Stimulated activated CD4-positive, alpha-beta T cell treated with anti-CD3 and anti-CD28 coated beads, Interleukin-1b, Interleukin-23, amount 100 ng/mL, for 24 hours (primary cell): ENCODE measurements at places on chromosomes 13 and 19.

- DNase-seq, result no peak
Measured at GRCh38 chr13:71358218-71358617, 508.8 kb downstream of the DACH1 start.

- no peak for DNase-seq
Measured at GRCh38 chr13:95509521-95510310, 42.8 kb upstream of the CLDN10 start.

DNA sequence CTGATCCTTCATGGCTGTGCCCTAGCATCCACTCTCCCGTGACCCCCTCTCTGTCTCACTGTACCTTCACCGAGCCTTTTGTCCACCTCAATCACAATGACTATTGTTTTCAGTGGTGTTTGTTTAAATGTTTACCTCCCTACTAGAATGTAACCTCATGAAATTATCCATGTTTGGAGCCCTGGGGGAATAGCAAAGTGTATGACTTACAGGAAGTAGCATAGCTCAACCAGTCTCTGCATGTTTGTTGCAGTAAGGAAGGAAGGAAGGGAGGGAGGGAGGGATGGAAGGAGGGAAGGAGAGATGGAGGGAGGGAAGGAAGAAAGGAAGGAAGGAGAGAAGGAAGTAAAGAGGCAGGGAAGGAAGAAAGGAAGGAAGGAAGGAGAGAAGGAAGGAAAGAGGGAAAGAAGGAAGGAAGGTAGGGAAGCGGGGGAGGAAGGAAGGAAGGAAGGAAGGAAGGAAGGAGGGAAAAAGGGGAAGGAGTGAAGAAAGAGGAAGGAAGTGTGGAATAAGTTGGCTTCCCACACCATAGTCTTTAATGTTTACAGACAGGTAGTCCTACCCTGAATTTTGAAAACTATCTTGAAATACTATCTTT lies 421.4 kb downstream of the COG6 start:
- DNase-seq, result no peak

DNA sequence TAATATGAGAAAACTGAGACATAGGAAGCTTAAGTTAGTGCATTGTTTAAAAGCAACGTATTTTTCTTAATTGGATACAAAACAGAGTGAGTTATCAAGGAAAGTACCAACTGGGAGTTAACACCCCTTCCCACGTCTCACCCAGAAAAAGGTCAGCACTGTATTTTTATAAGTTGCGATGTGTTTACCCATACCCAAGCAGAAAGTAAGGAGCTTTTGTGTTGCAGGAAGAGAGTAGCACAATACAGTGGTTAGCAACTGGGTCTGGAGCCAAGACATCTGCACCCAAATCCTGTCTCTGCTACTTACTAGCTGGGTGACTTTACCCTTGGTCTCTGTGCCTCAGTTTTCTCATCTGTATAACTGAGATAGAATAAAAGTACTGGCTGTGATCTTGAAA lies 34.3 kb downstream of the FAM216B start:
- DNase-seq, result no peak

DNA sequence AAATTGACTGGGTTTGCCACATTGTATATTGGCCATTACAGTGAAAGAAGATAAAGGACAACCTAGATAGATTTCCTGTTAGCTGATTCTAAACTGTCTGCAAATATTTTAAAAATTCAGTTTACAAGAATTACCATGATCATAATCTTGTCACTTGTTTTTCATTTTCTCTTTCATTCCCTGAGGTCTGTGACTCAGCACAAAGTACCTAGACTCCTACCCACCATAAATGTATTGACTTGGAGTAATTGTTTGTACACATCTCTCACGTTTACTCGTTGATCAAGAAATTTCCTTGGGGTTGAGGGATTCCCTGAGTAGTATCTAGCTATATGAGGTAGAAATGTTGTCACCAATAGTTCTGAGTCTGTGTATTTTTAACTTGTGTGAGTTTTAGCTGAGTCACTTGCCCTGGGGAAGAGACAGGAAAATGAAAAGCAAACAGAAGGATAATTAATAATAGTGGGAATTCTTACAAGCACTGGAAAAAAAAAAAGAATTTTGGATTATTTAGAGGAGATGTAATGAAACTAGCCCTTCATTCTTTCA lies 299.2 kb upstream of the DACH1 start:
- no peak for DNase-seq

DNA sequence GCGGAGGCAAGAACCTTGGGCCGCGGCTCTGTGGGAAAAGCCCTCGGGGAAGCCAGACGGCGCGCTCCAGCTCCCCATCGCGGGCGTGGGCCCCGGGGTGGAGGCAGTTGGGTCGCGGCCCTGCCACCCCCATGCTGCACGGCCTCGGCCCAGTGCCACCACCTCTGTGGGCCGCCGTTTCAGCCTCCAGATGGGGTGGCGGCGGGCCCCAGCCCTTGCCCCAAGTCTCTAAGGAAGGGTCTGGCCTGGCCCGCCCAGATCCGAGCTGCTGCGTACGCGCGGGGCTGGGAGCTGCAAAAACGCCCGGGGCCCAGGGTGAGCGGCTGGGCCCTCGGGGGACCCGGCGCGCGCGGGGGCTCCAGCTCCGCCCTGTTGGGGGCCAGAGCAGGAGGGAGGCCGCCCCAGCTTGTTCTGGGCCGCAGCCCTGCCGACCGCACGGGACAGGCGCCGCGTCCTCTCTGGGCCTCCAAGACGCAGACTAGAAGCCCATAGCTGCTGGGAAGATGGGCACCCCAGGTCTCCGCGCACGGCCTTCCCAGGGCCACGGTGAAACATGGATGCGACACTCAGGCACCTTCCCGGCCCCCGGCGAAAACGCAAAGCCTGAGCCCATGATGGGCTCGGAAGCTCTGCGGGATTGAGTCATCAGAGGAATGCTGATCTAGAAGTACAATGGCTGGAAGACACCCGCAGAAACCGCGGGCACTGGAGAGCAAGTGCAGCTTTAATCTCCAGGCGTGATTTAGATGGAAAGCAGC lies 110.1 kb downstream of the KCTD15 start:
- no peak for DNase-seq

DNA sequence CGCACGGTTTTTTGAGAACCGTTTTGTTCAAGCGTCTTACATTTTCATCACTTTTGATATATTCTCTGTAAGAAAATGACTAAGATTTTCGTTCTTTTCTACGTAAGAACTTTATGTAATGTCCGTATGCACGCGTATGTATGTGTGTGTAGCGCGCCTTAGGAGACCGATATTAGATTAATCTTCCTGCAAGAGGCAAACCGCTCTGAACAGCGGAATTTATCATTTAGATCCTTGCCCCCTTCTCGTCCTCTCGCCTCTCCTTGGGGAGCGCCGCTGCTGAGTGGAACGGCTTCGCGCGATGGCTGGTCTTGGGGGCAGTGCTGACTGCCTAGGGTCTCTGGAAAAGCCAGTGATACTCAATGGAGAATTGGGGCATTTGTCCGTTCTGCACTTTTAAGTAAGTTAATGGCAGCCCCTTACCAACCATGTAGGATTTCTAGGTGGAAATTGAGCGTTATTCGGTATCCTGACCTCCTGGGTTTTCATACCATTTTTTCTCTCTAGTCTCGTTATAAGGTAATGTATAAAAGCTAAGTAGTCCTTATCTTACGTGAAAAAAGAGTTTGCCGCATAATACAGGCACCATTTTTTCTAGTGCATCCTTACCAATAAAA lies 4.7 kb downstream of the MAB21L1 start:
- no peak for DNase-seq

DNA sequence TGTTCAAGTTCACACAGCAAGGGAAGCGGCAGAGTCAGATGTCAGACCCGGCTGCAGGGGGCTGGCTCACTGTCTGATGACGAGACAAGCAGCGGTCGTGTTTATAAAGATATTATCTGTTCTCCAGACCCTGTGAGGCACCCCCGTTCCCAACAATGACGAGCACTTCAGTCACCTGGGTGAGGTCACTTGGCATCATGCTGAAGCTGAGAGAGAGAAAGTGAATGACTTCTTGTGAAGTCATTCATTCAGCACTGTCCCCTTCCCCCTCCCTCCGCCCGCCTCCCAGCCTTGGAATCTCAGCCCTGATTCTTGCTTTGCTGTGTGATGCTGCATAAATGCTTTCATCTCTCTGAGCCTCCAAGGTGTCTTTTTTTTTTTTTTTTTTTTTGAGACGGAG lies 4.9 kb upstream of the LYPD3 start:
- no peak for DNase-seq
